ENCODE measurements at places on chromosomes 7 and 10. TPM values are rescaled to one million over a fixed set of nuclear protein-coding genes. Genes with fewer than 3 reads are reported as not detected.

SLC16A9 gene
- total RNA-seq, result 0.07 TPM

KCNIP2 gene
- 0.54 TPM for total RNA-seq

CCDC136 gene
- total RNA-seq, result 2.2 TPM

SRRM3 gene
- total RNA-seq, result 9.5 TPM

PRPS1L1 gene
- total RNA-seq, result not detected

KAZALD1 gene
- total RNA-seq, result 2.9 TPM

ANKIB1 gene
- 29.6 TPM for total RNA-seq

PIP gene
- total RNA-seq, result 0.19 TPM

RSPH10B gene
- not detected for total RNA-seq

NPY4R gene
- 50.1 TPM for total RNA-seq

CYP3A7 gene
- total RNA-seq, result not detected

FAM237B gene
- 0.04 TPM for total RNA-seq

ATP5F1C gene
- total RNA-seq, result 239 TPM

ZNF239 gene
- 2.0 TPM for total RNA-seq

CALCR gene
- total RNA-seq, result 0.05 TPM

BTBD16 gene
- total RNA-seq, result 0.43 TPM

Measured in A549 treated with dexamethasone at 1 μM for 4 hours (cell line).